Lung microvascular endothelial cell (primary cell): ENCODE measurements at places on chromosomes 5 and 9. TPM values are rescaled to one million over a fixed set of nuclear protein-coding genes. Genes with fewer than 3 reads are reported as not detected.

The SPINK4 gene
- total RNA-seq, result not detected in 2 replicates

DNA sequence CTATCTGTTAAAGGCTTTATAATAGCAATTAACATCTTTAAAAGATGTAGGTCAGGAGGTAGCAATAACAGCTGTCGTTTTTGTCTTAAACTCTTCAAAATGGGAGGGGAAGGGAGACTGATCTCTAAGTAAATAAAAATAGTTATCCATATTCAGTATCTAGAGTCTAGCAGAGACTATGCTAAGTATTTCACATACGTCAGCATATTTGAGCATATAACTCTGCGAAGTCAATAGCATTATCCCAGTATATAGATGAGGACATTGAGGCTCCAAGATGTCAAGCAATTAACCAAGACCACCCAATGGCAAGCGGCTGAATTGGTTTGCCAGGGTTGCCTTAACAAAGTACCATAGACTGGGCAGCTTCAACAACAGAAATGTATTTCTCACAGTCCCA is 316.8 kb downstream of the MLLT3 start:
- DNase-seq, result no peak

DNA sequence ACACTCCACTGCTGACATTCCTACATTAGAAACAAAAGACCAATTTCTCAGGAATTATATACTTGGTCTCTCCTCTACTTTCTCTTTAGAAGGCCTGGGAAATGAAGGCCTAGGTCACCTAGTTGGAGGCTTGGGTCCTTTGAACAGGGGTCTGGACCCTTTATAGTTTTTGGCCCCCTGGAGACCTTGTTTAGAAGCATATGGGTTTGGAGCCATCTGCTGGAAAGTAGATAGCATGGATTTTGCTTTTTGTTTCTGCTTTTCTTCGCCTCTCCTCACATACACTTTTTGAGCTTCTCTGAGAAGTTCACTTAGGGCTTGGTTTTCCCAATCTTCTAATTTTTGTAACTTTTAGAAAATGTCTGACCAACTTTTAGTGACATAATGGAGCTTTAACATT is 67.1 kb upstream of the CDK20 start:
- DNase-seq, result no peak

DNA sequence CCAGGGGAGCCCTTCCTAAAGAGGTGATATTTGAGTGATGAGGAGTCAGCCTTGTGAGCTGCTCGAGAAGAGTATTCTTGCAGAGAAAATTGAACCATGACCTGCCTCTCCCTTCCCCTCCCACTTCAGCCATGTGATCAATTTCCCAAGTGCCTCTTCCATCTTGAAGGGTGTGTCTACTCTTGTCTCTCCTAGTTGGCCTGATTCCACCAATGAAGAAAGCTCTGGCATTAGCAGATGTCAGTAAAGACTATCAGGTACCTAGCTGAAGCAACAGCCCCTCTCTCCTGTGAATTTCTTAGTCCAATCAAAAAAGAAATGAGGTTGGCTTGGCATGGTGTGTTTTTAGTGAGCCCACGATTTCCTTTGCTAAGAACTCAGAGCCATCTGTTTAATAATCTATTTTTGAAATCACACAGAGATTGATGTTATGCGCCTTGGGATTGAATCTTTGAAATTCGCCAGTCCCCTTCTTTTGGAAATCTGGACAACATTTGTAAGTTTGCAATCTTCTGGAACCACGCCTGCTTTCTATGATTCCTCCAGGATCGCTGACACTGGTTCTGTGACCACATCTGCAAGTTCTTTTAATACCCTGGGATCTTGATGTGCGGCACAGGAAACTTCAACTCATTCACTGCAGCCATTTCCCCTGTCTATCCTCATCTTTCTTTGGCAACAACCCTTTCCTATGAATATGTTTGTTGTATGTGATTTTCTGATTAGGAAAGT is 404.6 kb downstream of the DMRT2 start:
- DNase-seq, result no peak

The GRXCR2 gene
- total RNA-seq, result not detected in 2 replicates

DNA sequence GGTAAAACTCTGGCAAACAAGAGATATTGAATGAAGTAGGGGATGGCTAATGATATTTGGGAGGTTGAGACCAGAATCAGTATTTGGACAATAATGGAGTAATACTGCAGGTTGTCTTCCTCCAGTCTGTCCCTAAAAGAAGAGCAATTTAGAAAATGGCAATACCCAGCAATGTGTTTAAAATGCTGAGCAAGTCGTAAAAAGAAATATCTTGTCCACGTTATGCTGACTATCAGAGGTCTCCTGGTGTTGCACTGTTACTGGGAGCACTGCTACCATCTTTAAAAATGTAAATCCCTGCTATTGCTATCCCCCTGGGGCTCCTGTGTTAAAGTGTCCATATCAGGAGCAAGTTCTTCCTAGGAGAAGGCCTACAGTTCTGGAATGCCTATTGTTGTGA is 10.4 kb downstream of the CYSTM1 start:
- DNase-seq, result no peak

- DNase-seq, result no peak
Observed at GRCh38 chr9:116809656-116810055, 122.6 kb downstream of the TRIM32 start.

DNA sequence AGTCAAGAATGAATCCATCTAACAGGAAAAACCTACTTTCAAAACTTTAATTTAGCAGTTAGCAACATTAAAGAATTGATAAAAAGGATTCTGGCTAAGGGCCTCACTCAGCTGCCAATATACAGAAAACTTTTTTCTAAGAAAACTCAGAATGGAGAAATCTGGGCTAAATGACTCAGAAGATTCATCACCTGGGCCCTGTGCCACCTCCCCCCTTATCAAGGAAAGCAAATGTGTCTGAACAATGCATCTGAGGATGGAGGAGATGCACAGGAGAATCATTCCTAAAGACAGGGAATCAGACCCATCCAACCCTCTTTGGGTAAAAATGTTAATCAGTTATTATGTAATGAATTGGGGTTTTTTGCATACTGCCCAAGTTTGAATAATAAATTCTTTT is 592.0 kb upstream of the DMAC1 start:
- DNase-seq, result no peak

The GAPT gene
- not detected in 2 replicates for total RNA-seq

- DNase-seq, result no peak
Observed at GRCh38 chr9:79868567-79869189, 296.9 kb downstream of the TLE4 start.

The PCDHGA2 gene
- 0.65 and 0.79 TPM in 2 replicates for total RNA-seq

- DNase-seq, result peak; percentile 71
Observed at GRCh38 chr9:78121488-78121887, 89.9 kb upstream of the GNAQ start.

DNA sequence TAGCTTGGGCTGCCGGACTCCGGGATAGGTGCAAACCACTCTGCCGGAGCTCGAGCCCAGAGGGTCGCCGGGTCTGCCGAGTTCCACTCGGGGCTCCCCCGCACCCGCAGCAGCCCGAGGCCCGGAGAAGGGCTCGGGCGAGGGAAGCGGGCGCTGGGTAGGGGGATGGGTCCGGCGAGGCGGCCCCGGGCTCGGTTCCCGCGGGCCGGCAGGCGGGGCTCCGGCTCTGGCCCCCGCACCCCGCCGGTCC is 507 bp downstream of the RICTOR start:
- no peak for DNase-seq

- DNase-seq, result peak; percentile 88
Observed at GRCh38 chr5:170100066-170100943, 5.4 kb upstream of the FOXI1 start.

GRCh38 chr9:87827341-87827740 is 55.3 kb upstream of the SPATA31E1 start:
- no peak for DNase-seq

- DNase-seq, result no peak
Observed at GRCh38 chr9:68545033-68545705, 4.5 kb upstream of the TMEM252 start.
